ENCODE measurements at places on chromosomes 12 and 14.

DNA sequence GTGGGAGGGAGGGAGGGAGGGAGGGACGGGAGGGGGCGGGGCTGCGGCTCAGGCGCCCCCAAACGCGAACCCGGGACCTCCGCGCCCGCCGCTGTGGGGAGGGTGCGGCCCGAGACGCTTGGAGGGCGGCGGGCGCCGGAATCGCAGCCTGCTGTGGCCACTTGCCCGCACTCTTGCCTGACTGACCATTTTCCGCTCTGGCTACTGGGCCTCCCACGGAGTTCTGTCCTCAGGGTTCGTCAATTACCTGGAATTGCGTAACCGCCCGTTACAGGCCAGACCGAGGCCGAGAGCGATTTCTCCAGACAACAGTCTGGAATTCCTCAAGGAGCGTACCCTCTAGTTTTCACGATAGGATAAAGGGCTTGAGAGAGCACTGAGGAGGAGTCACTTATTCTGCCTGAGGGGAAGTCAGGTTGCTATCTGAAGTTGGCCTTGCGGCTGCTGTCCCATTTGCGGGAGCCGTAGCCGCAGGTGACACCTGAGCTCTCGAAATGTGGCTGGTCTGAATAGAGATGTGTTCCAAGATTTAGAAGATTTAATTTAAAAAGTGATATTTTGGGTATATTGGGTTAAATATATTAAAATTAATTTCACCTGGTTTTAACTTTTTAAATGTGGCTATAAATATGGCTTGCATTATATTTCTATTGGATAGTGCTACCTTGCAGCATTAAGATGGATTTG is 446 bp upstream of the ZNF641 start:
- peak; percentile 73 for DNase-seq

DNA sequence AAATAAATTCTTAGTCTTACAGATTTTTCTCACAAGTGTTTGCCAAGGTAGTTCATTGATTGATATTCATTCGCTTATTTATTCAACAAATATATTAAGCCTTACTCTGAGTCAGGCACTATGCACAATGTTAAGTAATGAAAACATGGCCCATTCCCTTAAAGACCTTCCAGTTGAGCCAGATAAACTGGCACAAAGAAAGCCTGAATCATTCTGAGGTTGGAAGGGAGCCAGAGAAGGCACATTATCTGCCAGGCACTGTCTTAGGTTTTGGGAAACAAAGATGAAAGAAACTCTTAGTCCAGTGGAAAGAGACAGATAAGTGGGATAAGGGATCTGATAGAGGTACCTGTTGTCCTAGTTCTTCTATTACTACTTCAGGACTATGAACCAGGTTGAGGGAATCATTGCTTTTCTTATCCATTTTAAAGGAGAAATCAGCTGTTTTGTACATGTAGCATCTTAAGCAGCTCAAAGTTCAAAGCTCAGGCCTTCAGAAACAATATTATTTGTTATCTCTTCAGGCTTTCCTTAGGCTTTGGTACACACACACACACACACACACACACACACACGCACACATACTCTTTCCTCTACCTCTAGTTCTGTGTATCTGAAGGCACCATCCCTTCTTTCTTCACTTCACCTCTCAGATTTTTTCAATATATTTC is 27.0 kb downstream of the PDE6H start:
- peak; percentile 10 for DNase-seq

GRCh38 chr14:69342928-69343525 is 55.1 kb downstream of the ERH start:
- DNase-seq: no peak

- no peak for DNase-seq
These were observed 136.2 kb downstream of the NDUFA12 start for GRCh38 chr12:94867066-94867855.

GRCh38 chr14:55851301-55851700 is 266.9 kb upstream of the PELI2 start:
- DNase-seq: peak; percentile 18

- DNase-seq: no peak
These were observed 51.1 kb upstream of the KRAS start for GRCh38 chr12:25301798-25302197.

DNA sequence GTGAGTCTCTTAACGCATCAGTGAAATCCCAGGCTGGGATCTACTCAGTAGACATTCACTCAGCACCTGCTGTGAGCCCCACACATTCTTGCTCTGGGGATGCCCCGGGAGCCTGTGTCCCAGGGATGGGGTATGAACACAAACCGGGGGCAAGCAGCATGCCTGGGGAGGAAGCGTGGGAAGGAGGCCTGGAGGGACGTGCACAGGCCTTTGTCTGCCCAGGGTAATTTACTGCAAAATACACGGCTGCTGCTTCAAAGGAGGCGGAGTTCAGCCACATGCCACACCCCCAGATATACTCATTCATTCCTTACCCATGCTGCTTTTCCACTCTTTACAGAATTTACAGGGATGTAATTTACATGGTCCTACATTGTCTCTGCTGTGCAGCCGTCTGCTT is 187.8 kb downstream of the ADGRD1 start:
- DNase-seq: no peak

GRCh38 chr12:30135776-30136175 is 352.0 kb upstream of the TMTC1 start:
- no peak for DNase-seq

DNA sequence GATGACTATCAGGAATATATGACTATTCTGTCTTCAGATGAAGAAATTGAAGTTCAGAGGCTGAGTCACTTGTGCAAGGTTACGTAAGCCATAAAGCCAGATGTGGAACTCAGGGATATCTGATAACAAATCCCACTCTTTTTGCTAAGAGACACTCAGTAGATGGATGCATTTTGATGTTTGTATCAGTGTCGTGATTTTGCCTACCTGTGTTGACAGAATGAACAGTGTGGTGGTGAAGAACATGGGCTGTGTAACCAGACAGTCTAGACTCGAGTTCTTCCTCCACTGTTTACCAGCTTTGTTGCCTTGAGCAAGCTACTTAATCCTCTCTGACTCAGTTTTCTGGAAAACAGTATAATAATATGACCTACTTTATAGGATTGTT is 93.9 kb downstream of the DAAM1 start:
- no peak for DNase-seq

DNA sequence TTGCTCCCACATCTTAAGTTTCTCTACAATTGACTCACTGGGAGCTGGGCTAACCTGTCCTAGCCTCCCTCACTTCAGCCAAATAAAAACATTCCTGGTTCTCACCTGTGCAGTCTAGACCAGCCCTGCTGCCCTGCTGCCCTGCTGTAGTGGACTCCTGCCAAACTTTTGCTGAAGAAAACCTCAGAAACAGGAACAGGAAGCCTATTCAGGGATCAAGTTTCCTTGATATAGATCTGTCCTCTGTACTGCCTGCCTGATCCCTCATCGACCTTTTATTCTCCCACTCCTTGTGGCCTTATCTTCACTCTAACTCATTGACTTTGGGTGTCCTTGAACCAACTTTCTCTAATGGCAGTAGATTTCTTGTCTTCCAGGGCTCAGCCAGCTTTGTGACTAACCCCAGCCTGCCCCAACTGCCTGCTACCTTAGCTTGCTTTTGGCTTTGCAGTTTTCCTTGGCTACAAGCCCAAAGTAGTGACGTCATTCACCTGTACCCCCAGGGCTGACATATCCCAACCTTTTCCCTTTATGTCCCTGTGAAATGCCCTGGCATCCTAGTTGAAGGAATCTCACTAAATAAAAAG is 234.8 kb downstream of the DUSP6 start:
- DNase-seq: no peak

DNA sequence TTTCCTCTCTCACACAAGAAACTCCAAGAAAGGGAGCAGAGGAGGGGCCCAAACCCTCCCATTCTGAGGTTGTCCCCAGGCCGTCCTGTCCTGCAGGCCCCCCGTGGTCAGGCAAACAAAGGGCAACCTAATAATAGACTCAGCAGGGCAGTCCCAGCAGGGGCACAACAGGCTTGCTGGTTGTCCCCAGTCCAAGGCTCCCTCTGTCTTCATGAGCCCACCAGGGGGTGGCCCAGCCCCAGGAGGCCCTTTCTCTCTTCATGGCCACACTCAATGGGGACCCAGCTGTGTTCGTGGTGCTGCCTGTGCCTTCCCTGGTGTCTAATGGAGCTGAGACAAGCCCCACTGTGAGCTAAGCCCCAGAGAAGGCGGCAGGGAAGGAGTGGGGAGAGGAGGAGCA is 359.9 kb downstream of the ADGRD1 start:
- DNase-seq: no peak

DNA sequence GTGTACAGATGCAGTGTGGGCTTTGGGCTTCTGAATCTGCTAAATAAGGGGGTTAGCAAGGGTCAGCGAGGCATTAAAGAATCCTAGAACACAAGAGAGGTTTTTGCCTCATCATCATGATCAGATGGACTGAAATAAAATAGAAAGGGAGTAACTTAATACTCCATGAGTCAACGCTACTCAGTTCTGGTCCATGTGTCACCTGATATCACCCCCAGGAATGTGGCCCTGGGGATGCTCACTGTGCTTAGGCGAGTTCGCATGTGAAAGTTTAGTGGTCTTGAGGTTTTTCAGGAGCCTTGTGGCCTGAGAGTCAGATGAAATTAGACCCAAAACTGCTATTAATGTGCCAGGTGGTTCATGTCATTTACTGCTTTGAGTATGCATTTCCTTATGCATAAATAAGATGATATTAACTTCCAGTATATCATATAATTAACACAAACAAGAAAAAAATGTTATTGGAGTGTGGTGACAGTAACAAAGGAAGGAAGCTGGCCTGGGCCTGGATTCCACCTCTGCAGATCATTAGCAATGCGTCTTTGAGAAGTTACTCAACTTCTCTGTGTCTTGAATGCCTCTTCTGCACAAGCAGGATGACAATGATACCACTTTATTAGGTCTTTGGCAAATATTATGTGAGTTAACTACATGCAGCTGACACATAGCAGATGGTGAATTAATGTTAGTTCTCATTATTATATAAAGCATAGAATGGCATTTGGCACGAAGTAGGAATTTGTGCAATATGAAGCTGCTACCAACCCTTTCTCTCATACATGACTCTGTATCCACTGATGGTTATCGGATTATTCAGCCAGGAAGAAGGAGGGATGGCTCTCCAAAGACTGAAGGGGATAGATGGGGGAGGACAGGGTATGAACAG is 1272.6 kb downstream of the AACS start:
- no peak for DNase-seq

DNA sequence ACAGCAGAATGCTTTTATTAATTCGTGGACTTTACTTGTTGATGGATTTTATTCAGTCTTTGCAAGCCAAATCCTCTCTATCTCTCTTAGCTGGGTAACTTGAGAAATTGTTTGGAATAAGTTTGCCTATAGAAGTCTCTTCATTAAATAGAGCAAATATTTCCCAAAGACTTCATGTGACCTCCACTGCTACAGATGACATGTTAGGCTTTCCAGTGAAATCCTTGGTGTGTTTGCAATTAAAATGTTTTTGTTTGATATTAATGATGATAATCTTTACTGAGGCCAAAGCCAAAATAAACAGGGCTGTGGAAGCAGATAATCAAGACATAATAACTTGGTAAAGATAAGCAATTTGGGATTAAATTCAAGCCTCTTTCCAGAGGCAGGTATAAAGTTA is 4.4 kb downstream of the MYF6 start:
- DNase-seq: no peak

GRCh38 chr14:39956372-39956771 is 524.1 kb upstream of the FBXO33 start:
- no peak for DNase-seq

DNA sequence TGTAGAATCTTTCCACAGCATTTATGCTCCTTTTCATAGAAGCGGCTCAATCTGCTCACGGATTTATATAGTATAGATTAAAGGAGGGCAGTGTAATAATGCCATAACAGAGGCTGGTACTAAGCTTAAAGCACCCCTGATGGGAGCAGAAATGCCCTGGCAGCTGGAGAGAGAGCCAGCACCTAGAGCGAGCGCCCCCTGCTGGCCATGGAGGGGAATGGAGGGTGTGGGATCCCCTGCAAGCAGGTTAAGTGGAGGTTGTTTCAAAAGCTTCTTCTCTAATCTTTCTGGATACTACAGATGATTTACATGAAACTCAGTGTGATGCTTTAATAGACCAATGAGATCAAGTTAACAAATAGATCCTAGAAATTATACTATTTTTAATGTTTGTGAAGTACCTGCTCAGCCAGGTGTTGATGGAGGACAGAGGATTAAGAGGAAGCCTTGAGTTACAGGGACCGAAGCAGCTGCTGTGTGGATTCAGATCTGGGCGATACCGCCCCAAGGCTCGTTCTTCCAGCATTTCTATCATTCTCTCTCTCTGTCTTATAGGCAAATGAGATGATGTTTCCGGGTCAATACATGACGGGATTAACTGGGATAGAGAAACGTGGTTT is 1519.3 kb upstream of the TMEM132C start:
- peak; percentile 22 for DNase-seq

DNA sequence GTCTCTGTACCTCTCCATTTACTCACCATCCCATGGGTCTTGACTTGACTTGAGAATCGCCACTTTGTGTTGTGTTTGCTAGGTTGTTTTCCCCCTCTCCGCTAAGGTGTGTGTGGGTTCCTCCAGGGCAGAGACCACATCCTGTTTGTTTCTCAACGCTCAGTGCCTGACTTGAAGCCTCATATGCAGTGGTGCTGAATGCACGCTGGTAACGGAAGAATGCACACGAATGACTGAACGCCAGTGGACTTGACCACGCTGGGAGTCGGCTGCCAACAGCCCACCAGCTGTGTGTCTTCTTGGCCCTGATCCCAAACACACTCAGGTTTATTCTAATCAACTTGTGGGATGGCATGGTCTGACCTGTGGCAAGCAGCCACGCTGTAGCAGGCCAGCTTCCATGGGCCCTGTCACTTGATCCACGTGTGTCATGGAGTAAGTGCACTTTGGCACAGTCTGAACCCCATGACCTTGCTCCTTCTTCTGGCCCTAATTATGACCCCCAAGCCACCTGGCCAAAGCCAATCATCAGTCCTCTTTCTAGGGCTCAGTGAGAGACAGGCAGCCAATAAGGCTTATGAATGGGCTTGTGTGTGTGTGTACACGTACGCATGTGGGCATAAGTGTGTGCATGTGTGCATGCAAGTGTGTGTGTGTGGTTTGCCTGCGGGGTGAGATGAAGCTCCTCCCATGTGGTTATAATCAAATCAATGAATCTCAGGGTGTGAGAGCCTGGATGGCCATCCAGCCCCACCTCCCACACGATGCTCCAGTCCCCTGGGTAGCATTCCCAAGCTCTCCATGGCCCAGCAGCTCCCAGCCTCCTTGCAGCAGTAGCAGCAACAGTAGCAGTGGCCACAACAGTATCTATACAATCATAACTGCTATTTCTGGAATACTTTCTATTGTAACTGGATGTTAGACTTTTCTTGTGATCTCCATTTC is 6.4 kb upstream of the TC2N start:
- no peak for DNase-seq

- DNase-seq: no peak
These were observed 2.0 kb upstream of the SCN8A start for GRCh38 chr12:51589060-51589459.

- no peak for DNase-seq
These were observed 16.3 kb upstream of the CYP46A1 start for GRCh38 chr14:99667821-99668220.

DNA sequence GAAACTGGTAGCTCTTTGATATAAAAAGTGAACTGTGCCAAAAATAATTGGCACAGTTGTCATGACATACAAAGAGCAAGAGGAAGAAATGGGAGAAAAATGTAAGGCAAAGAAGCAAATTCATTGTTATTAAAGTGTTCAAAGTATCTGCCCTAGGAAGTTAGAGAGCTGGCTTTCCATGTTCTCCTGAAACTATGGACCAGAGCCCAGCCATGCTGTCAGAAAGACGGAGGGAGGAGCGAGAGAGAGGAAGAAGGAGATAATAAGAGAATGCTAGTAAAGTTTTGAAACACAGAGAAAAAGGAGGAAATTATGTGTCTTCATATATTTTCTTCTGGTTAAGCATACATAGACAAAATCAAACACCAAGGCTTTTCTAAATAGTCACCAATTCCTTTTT is 78.1 kb upstream of the PELI2 start:
- DNase-seq: no peak

GRCh38 chr14:64764641-64765520 is 60.7 kb downstream of the PLEKHG3 start:
- peak; percentile 79 for DNase-seq

Data from globus pallidus (tissue), 1 donor.